Fibroblast of pulmonary artery (primary cell): ENCODE measurements at places on chromosomes 7 and 10.

DNA sequence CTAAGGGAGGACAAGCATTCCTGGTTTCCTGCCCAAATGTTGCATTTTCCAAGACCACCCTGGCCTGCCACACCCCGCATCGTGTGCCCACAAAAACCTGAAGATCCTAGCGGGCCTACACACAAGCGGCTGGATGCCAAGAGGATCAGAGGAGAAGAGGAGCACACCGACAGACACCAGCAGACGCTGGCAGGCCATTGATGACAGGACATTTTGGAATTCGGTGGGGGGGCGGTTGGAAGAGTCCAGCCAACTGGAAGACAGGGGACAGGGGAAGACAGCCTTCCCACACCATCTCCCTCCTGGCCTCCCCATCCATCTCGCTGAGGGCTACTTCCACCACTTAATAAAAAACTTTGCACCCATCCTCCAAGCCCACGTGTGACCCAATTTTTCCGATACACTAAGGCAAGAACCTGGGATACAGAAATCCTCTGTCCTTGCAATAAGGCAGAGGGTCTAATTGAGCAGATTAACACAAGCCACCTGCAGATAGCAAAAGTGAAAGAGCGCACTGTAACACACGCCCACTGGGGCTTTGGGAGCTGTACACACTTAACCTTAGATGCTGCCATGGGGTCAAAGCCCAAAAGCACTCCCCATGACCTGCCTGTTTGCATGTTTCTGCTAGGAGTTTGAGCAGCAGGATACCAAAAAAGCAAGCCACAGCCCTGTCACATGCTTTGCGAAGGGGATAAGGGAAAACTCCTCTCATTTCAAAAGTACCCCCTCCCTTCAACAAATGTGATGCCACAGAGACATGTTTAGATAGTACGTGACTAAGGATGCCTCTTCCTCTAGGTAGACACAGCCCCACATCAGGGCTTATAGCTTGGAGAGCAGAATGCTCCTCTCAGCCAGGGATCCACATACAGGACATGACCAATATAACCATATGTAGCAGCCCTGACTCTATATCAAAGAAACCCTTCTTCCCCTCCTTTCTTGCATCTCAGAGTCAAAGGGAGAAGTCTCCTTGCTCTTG is 13.4 kb upstream of the SMNDC1 start:
- no peak for DNase-seq

DNA sequence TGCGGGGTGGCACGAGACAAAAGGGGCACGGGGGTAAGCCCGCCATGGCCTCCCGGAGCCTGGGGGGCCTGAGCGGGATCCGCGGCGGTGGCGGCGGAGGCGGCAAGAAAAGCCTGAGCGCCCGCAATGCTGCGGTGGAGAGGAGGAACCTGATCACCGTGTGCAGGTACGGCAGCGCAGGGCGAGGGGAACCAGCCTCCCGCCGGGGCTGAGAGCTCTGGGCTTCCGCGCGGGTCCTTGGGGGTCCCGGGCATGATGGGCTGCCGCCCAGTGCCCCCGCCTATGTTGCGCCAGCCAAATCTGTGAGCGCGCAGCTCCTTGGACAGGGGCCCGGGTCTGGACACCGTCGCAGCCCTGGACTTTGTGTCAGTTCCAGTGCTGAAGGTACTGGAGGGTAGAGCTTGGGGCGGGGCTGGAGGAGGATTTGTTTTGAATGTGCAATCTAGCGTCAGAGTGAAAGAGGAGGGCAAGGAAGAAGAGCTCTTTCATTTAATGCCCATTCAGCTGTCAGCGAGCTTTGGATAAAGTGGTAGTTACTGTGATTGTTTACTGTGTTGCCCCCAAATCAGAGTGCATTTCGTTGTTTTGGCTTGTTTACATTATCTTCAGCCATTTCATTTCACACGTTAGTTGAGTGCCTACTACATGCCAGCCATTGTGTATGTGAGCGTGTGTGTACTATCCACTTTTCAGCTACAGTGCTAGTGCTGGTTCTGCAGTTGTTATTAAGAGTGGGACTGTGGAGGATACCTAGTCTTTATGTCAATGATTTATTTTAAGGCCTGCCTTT is 777 bp downstream of the RUNDC3B start:
- DNase-seq, result peak; percentile 2

DNA sequence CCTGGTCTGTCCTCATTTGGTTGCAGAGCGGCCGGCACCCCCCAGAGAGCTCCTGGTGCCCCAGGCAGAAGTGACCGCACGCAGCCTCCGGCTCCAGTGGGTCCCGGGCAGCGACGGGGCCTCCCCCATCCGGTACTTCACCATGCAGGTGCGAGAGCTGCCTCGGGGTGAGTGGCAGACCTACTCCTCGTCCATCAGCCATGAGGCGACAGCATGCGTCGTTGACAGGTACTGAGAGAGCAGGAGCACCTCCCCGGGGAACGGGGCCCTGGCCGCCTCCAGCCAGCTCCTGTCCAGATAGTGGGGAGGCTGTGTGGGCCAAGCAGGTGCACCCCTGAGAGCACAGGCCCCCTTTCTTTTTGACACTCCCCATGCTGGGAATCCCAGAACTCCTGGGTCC is 532.9 kb upstream of the FOXK1 start:
- no peak for DNase-seq

DNA sequence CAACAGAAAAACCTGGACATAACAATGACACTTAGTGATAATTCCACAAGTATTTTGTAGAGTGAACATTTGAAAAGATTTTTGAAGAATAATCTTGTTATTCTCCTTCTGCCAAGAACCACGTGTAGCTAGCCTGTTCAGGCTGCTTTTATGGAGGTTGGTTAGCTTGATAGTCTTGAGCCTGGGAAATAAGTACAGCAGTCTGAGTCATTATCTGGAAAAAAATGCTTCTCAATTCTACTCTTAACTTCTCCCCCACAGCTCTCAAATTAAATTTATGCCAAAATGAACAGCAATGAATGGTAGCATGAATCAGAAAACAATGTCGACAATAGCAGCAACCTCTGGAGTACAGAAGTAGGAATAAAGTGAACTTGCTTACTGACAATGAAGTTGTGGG is 63.2 kb downstream of the GPR37 start:
- no peak for DNase-seq

- no peak for DNase-seq
Observed at GRCh38 chr7:1400371-1400770, 58.9 kb downstream of the MICALL2 start.

DNA sequence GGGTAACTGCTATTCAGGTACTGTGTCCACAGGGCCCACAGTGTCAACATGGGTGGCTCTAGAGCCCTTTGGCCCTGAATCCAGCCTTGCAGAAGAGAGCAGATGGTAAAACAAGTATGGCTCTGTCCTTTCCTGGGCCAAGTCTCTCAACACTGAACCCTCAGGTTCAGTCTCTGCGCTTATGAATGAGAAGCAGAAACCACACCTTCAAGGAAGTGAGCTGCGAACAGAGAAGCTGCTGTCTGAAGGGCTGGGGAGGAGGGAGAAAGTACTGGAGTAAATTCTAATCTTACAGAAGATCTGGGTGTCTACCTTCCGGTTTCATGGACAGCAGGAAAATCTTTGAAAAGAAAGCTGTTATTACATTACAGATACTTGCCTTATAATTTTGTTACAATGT is 4.1 kb downstream of the TBRG4 start:
- no peak for DNase-seq

DNA sequence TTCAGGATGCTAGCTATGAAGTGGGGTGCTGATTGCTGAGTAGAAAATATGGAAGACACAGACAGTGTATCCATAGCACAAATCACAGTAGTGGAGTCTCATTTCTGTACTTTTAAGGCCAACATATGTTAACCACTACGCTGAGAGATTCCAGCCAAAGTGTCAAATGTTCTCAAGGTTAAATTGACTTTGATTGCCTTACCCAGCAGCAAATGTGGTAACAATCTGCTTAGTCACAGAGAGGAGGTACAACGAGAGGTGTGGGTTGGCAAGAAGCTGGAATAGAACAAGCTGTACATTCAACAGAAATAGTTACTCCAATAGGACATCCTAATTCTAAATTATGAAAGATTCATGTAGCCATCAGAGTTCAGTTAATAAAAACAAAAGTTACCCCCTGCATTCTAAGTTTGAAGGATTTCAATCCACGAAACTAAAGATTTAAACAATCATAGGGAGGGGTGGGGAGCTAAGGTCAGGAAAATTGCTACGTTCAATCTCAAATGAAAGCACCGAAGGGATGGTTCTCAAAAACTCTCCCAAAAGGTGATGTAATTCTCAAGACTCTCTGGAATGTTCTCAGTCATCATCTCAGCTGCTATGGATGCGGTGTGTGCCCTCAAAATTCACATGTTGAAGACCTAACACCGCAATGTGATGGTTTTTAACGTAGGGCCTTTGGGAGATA is 137.0 kb downstream of the ETV1 start:
- peak; percentile 39 for DNase-seq

DNA sequence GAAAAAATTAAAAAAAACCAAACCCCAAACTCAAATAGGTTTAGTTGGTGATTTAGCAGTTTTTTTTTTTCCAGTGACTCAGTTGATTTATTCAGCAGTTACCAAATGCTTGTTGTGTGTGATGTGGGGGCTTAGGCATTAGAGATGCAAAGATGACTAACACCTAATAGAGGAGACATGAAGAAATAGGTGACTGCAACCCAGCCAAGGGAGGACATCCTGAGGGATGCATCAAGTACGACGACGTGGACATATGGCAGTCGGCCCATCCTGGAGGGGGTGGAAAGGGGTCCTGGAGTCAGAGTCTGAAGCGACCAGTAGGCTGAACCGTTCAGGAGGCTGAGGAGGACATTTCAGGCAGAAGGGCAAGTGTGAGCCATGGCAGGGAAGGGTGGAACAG is 35.5 kb downstream of the LRMDA start:
- no peak for DNase-seq

DNA sequence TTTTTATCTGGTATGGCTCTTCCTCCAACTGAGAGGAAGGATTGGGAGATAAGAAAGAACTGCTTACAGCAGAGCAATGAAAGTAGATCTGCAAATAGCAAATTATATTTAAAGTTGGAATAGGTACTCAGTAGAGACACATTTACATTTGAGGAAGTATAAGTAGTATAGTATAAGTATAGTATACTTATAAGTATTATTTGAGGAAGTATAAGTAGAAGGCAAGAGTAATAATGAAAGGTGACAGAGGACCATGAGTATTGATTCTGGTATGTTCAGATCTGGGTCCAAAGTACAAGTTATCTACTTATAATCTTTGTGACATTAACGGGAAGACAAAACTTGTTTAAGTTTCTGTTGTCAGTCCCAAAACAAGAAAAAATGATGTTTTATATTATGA is 527.6 kb upstream of the SORCS1 start:
- no peak for DNase-seq

DNA sequence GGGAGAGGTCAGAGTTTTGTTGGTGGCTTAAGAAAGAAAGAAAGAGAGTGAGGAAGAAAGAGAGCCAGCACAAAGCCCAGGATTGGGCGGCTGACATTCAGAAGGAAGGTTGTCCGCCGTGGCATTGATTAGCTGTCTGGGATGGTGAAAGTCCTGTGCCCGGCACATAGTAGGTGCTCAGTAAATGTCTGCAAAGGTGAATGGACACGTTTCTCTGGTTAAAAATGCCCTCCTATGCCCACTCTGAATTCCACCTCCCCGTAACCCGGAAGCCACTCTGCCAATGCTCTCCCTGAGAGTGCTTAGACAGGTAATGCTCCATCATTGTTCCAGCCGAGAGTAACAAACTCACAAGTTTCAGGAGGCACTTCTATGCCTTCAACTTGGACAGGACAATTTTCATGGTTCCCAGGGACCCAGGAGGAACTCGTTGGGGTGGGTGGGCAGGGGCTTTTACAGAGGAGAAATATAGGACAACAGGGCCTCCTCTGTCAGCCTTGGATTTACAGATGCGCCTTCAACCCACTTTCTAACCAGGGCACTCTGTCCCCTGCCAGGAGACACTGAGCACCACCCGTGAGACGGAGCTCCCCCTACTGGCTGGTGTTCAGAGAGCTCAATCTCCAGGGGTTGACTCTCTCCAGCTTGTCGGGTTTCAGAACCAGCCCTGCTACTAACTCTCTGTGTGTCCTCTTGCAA is 411.5 kb upstream of the ZMIZ1 start:
- DNase-seq, result peak; percentile 70

DNA sequence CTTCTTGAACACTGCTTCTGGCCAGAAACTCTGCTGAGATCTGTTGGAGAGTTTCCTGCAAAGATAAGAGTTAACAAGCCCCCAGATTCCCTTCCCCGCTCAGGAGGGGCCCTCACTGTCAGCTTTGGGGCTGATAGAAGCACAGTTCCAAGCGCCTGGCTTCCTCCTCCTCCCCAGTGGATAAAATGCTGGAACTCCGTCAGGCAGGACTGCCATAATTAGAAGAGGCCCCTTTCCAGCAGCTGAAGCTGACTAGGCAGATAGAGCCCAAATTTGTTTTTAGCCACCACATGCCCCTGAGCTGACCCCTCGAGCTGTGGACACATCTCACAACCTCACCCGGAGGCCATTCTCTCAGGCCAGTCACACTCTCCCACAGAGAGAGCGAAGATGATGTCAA is 89.4 kb downstream of the TBXAS1 start:
- DNase-seq, result peak; percentile 56

GRCh38 chr10:122018491-122018890 is 29.5 kb downstream of the TACC2 start:
- no peak for DNase-seq

GRCh38 chr7:51226063-51226755 is 90.4 kb downstream of the COBL start:
- DNase-seq, result no peak

DNA sequence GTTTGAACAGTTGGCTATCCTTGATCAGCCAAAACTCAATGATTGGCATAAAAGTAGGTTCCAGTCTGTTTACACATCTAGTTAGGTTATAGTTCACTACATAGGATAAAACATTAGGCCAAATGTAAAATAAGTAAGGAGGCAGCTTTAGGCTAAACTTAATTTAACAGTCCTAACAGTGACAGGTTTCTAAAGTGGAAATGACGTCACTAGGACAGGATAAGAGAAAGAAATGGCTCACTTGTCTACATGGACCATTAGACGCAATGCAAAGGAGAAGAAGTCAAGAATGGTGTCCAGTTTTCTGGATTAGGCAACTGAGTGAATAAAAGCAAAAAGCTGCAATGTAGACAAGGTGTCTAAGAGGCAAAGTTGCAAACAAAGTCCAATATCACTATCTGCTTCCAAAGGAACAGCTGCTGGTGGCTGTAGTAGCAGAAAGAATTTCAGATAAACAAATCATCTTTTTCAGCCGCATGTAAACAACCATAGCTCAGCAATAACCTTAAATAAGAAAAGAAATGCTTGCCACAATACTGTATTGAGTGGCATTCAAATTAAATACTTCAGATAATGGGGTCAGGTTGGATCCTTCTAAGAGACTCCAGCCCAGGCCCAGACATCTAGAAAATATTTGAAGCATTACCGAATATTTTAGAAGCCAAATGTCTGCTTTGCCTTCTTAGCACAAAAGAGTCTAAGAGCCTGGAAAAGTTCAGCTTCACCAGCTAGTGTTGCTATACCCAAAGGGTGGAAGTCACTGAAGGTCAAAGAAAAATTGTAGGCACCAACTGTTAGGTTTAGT is 154.2 kb downstream of the NEBL start:
- no peak for DNase-seq

- peak; percentile 14 for DNase-seq
Observed at GRCh38 chr7:42315631-42316030, 78.6 kb upstream of the GLI3 start.

- DNase-seq, result no peak
Observed at GRCh38 chr7:47568547-47568946, 13.4 kb downstream of the TNS3 start.

- DNase-seq, result no peak
Observed at GRCh38 chr7:134451656-134452055, 7.2 kb downstream of the AKR1B1 start.
